A549 treated with Mapracorat at 1 μM for 4 hours (cell line): ENCODE measurements at places on chromosomes 2 and 18. TPM values are rescaled to one million over a fixed set of nuclear protein-coding genes. Genes with fewer than 3 reads are reported as not detected.

CCDC74A gene
- total RNA-seq: 11.8 to 17.2 TPM (median 16.6 TPM) in 5 replicates

DHRS9 gene
- total RNA-seq: 2.7 to 4.3 TPM (median 3.4 TPM) in 5 replicates

IL36A gene
- total RNA-seq: not detected in 5 replicates

OR6B3 gene
- total RNA-seq: not detected in 5 replicates

GRB14 gene
- total RNA-seq: 3.9 to 6.1 TPM (median 5.2 TPM) in 5 replicates
